GM12891 (cell line): ENCODE measurements at places on chromosomes 3 and 15.

DNA sequence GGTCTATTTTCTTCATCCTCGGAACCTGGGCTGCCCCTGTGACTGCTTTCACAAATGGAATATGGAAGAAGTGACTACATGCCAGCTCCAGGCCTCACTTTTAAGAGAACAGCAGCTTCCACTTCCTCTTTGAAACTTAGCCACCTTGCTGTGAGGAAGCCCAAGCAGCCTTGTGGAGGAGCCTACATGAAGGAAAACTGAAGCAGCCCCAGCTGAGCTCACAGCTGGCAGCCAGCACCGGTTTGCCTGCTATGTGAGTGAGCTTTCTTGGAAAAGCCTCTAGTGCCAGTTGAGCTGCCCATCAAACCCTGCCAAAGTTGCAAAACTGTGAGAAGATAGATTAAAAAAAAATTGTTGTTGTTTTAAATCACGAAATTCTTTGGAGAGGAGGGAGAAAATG, 498.0 kb upstream of the PROK2 start:
- no peak for DNase-seq

GRCh38 chr3:106305882-106306435, 437.1 kb upstream of the CBLB start:
- DNase-seq = no peak

DNA sequence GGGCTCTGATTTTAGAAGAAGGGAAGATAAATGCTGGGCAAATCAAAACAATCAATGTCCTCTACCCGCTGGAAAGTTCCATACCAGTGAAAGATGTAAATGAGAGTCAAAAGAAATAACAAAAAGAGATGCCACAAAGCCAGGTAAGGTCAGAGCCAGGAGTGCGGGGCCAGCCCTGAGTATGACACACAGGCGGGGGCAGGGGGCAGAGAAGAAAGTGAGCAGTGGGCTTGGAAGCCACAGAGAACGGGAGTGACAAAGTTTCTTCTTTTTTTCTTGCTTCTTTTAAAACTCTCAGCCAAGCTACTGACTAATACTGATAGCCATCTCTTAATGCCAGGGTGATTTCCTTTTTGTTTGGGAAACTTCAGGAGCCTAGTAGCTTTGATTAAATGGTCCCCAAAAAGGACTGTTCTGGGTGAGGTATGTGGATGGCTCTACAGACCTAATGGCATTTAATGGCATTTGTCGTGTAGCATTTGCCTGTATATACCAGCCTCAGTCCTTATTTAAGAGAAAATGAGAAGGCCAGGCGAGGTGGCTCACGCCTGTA, 23.1 kb upstream of the TSEN2 start:
- no peak for DNase-seq

- DNase-seq = no peak
Measured at GRCh38 chr15:95520922-95521321, 809.6 kb upstream of the NR2F2 start.

DNA sequence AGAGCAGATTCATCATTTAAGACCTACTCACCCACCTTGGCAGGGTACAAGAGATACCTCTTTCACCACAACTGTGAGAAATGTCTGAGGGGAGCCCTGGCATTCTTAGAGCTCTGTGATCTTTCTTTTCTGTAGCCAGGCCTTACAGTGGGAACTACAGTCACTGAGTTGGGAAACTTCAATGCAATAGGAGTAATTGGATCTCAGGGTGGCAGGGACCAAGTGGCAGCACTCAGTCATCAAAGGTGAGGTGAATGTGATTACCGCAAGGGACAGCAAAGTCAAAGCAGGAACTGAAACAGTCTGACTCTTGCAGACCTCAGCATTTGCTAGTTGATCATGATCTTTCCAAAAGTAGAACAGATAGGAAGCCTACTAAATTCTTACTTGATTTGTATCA, 7.2 kb upstream of the MCF2L2 start:
- DNase-seq = peak; percentile 30

GRCh38 chr3:52331091-52331490, 15.0 kb downstream of the DNAH1 start:
- DNase-seq = no peak

GRCh38 chr15:69720536-69720935, 267.9 kb downstream of the RPLP1 start:
- no peak for DNase-seq

GRCh38 chr3:17057321-17057720, 172.6 kb downstream of the PLCL2 start:
- DNase-seq = no peak

GRCh38 chr15:60469893-60470641, 8.9 kb downstream of the ICE2 start:
- no peak for DNase-seq

- DNase-seq = no peak
Measured at GRCh38 chr3:187684880-187685279, 14.7 kb upstream of the SST start.

DNA sequence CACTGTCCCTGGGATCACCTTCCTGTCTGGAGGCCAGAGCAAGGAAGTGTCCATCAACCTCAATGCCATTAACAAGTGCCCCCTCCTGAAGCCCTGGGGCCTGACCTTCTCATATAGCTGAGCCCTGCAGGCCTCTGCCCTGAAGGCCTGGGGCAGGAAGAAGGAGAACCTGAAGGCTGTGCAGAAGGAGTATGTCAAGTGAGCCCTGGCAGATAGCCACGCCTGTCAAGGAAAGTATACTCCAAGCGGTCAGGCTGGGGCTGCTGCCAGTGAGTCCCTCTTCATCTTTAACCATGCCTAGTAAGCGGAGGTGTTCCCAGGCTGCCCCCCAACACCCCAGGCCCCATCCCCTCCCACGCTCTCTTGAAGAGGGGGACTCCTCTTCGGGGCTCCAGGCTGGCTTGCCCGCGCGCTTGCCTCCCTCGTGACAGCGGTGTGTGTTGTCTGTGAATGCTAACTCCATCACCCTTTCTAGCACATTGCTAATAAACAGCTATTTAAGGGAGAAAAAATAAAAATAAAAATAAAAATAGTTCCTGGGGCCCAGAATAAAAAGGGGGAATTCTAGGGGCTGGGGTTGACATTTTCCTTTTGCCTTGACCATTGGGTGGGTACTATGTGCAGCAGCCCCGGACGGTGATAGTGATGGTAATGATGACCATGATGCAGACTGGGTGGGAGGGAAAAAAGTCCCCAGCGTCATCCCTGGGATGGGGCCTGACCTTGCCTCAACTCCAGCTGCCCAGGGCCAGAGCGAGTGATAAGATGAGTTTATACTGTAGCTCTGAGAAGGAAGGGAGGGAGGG, 3.3 kb upstream of the ALAS1 start:
- DNase-seq = no peak

DNA sequence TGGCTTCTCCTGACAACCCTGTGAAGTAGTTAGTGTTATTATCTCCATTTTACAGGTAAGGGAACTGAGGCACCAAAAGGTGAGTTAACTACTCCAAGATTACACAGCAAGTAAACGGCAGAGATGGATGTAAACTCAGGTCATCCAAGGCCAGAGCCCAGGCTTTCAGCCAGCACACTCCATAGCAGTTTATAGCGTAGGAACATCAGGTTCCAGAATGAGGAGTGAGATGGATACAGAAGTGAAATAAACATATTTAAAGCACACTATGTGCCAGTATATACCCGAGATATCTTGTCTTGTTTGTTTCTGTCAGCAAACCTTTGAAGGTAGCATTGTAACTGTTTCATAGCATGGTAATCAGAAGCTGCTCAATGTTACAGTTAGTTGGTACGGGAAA, 279.0 kb downstream of the OXSM start:
- no peak for DNase-seq

DNA sequence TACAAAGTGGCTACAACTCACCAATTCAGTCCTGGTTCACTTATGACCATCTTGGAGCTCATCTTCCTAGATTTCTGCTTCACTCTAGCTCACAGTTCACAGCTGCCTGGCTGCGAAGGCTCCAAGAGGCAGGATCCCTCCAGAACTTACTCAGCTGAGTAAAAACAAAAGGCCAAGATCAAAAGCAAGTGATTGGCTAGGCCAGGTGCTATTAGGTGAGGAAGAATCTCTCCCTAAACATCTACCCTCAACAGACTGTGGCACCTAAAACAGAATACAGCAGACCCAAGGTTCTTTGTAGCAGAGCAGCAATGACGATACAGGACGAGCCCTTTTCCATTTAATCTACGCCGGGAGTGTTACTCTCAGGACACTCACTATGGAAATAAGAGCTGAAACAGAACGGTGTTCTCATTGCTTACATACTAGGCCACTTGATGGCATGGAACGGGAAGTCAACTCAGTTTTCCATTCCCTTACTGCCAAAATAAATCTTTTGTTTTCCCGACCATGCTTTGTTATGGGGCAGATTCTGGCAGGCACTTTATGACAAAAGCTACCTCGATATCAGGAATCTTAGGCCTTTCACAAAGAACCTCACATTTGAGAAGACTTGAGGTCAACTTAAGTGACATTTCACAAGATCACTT, 901 bp downstream of the ICE2 start:
- DNase-seq = no peak

DNA sequence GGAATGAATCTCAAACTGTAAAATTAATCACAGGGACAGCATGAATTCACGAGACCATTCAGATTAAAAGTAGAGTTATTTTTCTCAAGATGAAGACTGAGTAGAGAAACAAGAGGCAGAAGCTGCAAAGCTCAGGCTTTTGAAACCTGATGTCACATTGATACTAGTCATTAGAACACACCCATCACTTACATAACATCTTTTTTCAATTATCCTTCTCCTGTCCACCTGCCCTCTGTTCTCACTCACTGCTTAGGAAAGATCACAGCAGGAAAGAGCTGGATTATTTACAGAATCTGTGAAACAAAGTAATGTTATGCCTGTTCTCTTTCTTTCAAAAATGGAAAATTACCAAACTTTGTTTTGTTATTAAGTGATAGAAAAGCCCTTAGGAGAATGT, 72.0 kb upstream of the CDAN1 start:
- no peak for DNase-seq

DNA sequence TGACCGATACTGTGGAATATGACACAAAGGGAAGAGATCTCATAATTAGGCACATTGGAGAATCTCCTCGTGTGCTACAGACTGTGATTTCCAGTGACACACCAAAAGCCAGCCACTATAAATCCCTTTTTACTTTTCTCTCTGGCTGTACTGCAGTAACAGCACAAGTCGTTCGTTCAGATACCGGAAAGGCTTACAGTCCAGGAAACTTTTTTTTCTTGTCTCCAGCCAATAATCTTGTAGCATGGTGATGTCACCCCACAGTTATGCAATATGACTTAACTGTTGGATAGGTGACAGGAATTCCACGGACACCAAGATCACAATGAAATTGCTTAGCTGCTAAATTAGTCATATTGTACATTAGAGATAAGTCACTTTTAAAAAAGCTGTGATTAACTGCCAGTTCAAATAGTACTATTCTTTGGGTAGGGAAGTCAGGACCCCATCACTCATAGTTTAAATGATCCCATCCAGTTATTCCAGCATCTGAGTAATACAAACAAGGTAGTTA, 36.3 kb upstream of the TSC22D2 start:
- DNase-seq = no peak

DNA sequence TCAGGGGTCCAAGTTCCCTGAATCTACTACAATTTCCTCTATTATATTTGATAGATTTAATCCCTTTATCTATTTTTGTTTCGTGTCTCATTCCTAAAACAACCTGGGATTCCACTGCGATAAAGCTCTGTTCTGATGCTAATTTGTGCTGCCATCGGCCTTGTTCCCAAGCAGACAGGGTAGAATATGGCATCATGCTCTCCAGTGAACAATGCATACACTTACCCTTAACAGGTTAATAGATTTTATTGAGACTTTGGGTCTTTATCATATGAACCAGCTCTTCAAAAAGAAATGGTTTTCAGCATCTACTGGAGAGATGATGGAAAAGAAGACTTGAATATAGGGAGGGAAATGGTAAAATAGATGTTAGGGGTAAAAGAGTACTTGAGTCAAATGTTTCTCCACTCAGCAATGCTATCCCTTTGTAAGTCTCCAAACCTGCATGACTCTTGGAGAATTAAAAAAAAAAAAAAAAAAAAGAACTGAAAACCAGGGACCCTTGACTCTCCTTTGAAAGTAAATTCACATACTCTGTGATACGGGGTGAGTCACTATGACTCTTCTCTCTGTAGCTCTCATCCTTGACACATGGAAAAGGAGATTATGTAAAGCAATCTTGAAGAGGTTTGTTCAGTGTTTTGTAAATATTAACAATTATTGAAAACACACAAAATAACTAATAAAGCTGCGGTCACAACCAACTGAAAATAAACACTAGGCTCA, 268.8 kb downstream of the ZBTB20 start:
- DNase-seq = no peak

DNA sequence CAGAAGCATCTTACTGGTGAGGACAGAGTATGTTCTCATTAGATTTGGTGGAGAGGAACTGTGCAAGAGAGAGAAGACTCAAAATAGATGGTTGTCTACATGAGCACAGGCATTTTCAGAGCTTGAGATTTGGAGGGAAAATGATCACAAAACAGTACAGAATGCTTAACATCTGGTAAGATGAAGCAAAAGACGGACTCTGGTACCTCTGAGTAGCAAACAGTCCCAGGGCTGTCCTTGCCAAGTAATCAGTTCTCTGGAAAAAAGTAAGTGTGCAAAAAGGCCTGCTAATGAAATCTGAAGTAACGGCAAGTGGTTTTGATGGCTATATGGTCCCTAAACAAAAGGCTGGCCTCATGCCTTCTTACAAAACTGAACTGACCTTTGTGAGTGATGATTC, 414.2 kb downstream of the CNTN4 start:
- no peak for DNase-seq

- DNase-seq = no peak
Measured at GRCh38 chr3:83738202-83738601, 1220.6 kb upstream of the CADM2 start.

DNA sequence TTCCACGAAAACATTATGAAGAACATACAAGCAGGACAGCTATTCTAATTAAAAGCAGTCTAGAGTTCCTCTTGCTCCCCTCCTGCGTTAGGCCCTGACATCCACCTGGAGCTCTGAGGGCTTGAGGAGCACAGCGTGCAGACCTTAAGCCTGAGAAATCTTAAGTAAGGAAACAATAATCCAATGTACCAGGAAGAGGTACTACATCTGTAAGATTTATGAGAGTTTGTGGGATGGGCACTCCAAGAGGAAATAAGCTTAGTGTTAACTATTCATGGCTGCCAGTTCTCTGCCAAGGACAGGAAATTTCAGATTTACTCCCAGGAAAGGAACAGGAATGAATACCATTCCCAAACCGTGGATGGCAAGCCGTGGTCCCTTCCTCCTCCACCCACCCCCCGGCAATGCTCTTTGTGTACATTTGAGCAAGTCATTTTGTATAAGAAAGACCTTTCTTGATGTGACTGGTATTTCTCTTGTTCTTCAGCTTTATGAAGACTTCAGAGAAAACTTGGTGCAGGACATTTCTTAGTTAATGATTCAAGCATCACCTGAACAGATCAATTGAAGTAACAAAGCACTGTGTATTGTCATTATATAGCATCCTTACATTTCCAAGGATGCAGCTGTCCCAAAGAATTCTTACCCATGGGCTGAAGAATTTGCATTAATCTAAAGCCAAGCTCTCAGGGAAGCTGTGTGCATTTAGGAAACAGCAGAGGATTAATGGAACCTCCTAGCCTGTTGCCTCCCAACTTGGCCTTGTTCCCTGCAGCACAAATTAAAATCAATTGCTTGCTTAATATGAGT, 28.8 kb upstream of the VILL start:
- no peak for DNase-seq

- no peak for DNase-seq
Measured at GRCh38 chr15:49406352-49407118, 16.5 kb upstream of the FGF7 start.

- no peak for DNase-seq
Measured at GRCh38 chr3:7695049-7695448, 806.6 kb upstream of the LMCD1 start.

- DNase-seq = peak; percentile 65
Measured at GRCh38 chr3:58034738-58035523, 26.7 kb downstream of the FLNB start.

GRCh38 chr3:99249627-99250026, 348.1 kb upstream of the DCBLD2 start:
- no peak for DNase-seq
